ENCODE measurements at places on chromosomes 7 and 10. TPM values are rescaled to one million over a fixed set of nuclear protein-coding genes. Genes with fewer than 3 reads are reported as not detected.

DNA sequence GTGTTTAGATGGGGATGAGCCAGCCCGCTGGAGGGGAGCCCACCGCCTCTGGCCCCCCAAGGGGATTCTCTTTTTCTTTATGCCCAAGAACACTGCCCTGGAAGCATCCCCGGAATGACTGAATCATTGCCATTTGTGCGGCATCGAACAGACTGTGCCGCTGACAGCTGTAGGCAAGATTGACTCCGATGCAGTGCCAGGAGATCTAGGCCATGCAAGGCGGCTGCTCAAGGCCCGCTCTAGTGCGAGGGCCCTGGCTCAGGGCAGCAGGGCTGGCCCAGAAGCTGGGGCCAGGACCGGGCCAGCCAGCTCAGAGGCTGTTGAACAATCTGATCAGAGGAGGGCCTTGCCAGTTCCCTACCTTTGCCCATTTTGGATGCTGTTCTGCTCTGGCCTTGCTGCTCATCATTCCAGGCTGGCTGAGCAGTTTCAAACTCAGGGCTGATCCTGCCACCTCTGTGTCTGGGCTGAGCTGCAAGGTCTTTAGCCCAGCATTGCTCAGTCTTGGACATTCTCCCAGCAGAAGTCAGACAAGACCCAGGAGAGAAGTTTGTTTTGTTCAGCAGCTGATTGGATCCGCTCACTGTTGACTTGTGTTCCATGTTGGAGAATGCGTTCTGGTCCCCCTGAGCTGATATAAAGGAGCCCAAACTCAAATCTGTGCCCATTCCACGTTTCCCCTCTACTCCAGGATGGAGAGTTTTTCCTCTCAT, 485.3 kb upstream of the GALNT17 start:
- no peak for DNase-seq

- no peak for DNase-seq
Observed at GRCh38 chr7:158315881-158316280, 271.7 kb downstream of the PTPRN2 start.

DNA sequence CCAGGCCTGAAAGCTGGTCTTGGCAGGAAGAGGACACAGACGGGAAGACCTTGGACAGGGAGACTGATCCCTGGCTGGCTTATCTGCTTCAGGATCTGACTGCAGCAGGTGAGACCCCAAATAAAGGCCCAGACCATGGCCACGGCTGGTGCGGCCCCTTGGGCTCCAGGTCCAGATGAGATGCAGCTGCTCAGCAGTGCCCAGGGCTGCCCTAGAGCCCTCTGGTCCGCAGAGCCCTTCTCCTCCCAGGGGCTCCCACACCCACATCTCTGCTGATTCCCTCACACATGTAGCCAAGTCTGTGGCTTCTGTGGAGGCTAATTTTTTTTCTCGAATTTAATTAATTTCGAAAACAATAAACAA, 46.3 kb downstream of the VIPR2 start:
- no peak for DNase-seq

Gene PLAC9
- not detected for total RNA-seq

Gene INHBA
- total RNA-seq, result not detected

- no peak for DNase-seq
Observed at GRCh38 chr10:37701781-37702493, 155.5 kb downstream of the ZNF248 start.

All from Karpas-422 (cell line).